ENCODE measurements at places on chromosomes 2 and 18. TPM values are rescaled to one million over a fixed set of nuclear protein-coding genes. Genes with fewer than 3 reads are reported as not detected.

DNA sequence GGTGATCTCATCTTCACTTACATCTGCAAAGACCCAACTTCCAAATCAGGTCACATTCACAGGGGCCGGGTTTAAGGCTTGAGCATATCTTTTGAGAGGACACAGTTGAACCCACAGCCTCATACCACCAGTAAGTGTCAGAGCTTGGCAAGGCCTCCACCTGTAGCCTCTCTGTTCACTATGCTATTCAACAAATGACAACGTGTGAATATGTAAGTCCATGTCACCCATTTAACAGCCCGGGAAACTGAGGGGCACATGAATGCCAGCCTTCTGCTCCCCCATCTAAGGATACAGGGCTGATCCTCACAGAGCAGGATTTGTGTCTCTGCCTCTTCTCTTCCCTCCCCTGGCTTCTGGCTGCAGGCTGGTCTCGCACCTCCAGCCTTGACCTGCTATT lies 3.5 kb upstream of the KCNF1 start:
- DNase-seq: no peak

GRCh38 chr2:15766911-15767597 lies 173.3 kb upstream of the MYCN start:
- no peak for DNase-seq

- DNase-seq: no peak
These were observed 5.6 kb upstream of the HDAC4 start for GRCh38 chr2:239406316-239406995.

Gene TUBB6
- total RNA-seq: 25.7 TPM

GRCh38 chr2:112055730-112056625 lies 909 bp downstream of the TMEM87B start:
- DNase-seq: peak; percentile 60

GRCh38 chr2:58497168-58497567 lies 256.0 kb upstream of the FANCL start:
- DNase-seq: peak; percentile 39

DNA sequence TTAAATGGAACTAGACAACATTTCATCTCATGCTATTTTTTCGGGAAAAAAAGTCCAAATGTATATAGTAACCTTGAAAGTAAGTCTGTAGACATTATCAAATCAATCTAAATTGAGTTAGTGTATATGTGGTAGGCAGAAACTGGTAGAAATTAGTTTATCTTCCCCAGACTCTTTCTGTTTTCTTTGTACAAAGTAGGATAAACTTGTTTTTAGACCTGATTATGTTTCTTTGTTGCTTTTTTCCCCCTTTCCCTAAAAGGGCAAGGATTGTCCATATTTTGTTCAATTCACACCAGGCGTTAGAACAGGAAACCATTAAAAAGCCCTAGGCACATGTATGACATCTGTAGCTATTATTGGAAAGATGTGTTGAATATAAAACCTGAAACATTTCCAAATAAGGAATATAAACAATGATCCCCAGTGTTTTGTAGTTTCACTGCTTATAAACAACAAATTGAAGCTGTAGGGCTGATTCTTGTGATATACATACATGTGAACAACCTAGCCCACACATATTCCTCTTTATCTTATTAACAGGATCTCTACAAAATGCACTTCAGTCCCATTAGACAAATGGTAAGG lies 528.3 kb downstream of the PARD3B start:
- no peak for DNase-seq

DNA sequence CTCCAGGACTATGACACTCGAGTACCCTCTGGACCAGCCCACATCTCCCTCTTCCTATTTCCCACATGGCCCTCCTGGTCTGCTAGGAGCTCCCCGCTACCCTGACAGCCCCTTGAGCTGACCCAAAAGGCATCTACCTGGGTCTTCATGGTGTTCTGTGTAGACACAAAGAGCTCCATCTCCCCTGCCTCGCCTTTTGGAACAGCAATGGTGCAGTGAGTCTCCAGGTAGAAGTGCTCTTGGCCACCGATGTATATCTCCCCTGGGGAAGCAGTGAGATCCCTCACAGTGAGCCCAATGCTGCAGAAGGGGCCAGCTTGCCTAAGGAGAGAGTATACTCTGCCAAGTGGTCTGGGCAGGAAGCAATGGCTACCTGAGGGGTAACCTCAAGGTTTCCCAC lies 47.8 kb downstream of the XDH start:
- DNase-seq: no peak

- no peak for DNase-seq
These were observed 136.2 kb downstream of the SLC8A1 start for GRCh38 chr2:40315683-40316082.

GRCh38 chr2:197628043-197628500 lies 47.3 kb downstream of the RFTN2 start:
- no peak for DNase-seq

Gene CIB4
- not detected for total RNA-seq

Gene SH2D6
- total RNA-seq: 1.8 TPM

- DNase-seq: peak; percentile 54
These were observed 909 bp downstream of the TGFA start for GRCh38 chr2:70552501-70553333.

- DNase-seq: no peak
These were observed 17.3 kb upstream of the ARHGAP25 start for GRCh38 chr2:68717305-68717661.

DNA sequence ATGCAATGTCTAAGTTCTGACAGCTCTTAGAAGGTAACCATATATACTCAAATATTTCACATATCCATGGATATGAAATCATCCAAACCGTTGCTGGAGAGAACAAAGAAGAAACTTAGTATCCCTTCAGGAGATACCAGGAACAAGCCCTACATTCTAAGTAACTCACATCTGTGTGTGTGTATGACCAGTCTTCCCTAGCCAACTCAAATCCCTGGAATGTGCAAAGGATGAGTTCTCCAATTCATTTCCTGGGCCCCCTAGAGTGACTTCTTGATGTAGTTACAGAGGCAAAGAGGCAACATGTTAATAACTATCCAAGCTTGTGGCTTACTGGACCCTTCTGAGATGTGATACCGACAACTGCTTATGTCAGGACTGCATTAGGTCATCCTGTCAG lies 20.1 kb downstream of the TPGS2 start:
- DNase-seq: no peak

DNA sequence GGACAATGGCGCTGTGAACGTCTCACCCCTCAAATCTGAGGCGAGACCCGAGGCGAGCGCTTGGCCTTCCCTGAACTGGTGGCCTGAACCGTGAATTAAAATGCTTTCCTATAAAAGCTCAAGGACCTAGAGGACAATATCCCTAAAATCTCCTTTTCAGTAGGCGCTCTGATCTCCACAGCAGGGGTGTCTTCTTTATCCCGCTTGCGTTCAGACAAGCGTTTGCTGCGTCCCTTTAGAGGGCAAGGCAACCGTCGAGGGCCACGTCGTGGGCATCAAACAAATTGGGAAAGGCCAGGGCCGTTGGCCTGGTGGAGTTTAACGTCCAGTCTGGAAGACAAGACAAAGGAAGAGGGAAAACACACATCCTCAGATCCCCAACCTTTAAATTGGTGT lies 1.3 kb upstream of the RAX start:
- DNase-seq: no peak

DNA sequence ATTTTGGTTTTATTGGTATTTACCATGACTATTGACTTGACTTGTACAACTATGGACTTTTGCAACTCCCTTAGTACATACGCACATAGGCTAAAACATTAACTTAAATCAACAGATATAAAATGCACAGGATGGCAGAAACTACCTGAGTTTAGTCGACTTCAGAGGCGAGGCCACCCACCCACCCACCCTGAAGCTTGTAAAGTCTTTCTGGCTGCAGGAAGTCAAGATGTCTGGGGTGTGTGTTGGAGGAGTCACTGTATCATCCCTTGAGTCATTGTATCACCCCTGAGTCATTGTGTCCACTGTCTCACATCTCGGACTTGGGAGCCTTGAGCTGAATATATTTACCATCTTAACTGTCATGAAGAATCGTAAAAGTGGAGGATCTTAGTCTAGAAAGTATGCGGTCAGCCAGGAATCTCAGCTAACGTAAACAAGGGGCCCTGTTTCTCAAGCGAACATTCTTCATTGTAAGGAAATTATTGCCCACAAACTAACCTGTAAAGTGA lies 140.0 kb upstream of the ST6GAL2 start:
- DNase-seq: no peak

DNA sequence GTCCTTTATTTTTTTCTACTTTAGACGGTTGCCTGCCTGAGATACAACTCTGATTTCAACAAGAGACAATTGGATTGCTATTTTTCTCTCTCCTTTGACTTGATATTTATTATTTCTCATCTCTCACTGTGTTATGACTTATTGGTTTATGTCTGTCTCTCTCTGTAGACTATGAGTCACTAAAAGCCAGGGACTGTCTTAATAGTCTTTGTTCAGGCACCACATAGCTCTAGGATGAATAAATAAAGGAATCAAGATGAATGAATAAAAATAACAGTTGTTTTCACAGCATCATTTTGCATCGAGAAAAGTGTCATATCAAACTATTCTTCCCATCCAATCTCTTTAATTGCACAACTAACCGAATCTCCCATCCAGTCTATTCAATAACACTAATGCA lies 31.4 kb upstream of the CD28 start:
- DNase-seq: no peak

Gene CROCC2
- not detected for total RNA-seq

GRCh38 chr2:241011296-241011600 lies 12.8 kb downstream of the SNED1 start:
- no peak for DNase-seq

DNA sequence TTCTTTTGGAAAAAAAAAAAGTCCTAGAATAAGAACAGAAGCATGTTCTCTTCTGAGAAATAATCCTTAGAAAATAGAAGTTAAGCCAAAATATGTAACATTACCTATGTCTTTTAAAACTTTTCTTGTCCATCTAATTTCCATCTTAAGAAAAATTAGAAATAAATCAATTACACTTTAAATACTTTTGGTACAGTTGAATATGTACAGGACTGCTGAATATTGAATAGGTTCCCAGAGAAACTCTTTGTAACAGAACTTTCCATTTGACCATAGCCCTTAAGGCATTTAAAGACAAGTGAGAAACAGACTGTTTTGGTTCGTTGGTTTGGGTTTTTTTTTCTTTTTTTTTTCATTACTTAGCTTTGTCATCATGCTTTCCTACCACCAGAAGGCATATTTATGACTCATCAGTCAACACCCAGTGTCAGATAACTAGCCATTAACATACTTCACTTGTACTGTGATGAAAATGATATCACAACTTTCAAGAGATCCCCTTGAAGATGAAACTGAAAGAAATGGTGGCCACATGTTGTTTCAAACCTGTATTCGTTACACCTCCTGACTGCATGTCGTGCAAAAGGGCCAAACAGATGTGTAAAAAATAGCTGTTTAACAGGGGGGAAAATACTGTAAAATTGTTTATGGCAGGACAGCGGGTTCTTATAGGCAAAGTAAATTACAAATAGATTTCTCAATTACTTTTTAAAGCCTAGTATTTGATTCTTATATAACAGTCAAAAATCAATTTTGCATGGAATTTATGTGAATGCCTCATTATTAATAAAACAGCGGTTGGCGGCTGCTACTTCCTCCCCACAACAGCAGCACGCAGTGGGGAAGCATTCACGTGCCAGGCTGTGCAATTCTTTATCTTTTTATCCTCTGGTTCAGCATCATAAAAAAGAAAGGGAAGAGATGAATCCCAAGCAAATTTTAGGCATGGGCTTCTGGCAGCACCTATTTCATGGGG lies 280.7 kb upstream of the HNRNPA3 start:
- DNase-seq: no peak

DNA sequence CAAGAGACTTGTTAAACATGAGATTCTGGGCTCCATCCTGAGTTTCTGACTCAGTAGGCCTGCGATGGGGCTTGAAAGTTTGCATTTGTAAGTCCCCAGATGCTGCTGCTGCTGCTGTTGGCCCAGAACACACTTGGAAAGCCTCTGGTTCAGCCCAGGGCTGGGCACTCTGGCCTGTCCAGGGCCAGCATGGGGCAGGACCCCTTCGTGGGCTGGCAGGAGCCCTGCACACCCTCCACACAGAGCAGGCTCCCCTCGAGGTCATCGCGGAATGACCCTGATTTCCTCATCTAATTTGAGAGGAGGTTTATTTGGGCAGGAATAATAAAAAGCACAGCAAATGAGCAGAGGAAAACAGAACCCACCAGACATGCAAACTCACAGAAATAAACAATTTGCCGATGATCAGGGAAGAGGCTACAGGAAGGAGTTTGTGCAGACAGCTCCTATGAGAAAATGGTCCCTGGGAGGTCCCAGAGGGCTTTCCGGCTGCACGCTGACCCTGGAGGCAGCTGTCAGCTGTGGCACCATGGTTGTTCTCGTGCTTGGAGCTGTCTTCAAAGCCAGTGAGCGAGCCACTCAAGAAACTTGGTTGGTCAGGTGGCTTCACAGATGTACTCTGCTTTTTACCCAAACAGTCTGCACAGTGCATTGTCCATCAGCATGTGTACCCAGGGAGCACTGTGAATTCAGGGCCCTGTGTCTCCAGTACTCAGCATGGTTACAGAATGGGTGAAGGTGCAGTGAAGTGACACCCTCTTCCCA lies 119.3 kb downstream of the GLI2 start:
- DNase-seq: no peak

Gene DUSP2
- total RNA-seq: 5.9 TPM

Gene NEB
- total RNA-seq: 50.0 TPM

DNA sequence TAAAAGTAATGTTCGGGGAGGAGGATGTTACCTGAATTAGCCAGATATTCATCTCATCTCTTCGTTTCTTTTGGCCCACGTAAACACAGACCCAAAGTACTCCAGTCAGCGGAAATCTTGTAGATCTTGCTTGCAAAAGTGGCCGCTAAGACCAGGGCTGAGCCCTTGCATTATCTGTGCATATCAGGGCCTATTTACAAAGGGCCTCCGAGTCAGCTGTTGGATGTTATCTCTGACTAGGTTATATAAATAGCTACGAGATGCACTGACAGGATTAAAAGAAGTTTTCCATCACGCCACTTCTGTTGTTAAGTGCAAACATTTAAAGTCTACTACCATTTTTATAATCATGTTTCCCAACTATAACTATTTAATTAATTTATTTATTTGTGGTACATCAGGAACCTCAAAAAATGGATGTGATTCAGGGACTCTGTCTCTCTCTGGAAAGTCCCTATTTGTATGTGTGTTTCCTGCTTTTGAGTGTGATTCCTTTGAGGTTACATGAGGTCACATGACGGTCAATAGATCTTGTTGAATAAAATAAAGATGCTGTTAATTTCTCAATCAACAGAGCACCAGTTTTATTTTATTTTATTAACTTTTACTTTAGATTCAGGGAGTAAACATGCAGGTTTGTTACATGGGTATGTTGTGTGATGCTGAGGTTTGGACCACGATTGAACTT lies 46.8 kb upstream of the MBOAT2 start:
- no peak for DNase-seq

Gene TDRD15
- not detected for total RNA-seq

DNA sequence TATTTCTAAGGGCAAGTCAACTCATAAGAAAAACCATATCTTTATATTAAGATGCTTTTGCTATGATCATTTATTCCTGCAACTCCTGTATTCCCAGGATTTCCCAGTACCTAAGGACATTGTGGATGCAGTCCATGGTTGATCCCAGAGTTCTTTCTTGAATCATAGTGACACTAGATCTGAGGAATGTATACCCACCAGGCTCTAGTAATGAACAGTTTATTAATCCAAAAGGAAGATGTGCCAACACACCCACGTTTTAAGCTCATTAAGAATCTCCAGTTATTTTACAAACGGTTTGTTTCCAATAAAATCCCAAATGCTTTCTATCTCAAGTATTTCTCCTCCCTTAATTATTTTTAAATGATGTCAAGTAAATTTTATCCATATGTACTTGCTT lies 210.8 kb upstream of the ZEB2 start:
- no peak for DNase-seq
